ENCODE measurements at places on chromosomes 11 and 22. TPM values are rescaled to one million over a fixed set of nuclear protein-coding genes. Genes with fewer than 3 reads are reported as not detected.

The KCNQ1 gene
- polyA plus RNA-seq = not detected

The CASP1 gene
- polyA plus RNA-seq = 49.9 TPM

The OR8D1 gene
- not detected for polyA plus RNA-seq

The ZDHHC24 gene
- polyA plus RNA-seq = 6.0 TPM

The CYB5R2 gene
- polyA plus RNA-seq = 22.5 TPM

All from fibroblast of lung (primary cell).